ENCODE measurements at places on chromosomes 12 and 14.

DNA sequence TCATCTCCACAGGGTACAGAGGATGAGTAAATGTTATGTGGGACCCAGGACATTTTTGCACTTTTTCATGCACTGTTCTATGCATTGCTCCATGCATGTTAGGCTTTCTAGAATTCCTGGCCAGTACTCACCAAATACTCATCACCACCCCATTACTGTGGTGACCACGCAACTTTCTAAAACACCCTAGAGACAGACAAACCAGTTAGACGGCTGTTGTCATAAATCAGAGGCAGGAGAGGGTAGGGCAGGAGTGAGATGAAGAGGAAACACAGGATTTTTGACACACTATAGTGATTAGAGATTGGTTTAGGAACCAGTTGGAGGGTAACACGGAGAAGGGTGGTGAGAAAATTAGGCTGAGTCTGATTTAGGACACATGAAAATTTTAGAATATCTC is 59.3 kb downstream of the IFNG start:
- no peak for DNase-seq

- DNase-seq = no peak
Measured at GRCh38 chr12:100555722-100556121, 17.8 kb upstream of the GAS2L3 start.

DNA sequence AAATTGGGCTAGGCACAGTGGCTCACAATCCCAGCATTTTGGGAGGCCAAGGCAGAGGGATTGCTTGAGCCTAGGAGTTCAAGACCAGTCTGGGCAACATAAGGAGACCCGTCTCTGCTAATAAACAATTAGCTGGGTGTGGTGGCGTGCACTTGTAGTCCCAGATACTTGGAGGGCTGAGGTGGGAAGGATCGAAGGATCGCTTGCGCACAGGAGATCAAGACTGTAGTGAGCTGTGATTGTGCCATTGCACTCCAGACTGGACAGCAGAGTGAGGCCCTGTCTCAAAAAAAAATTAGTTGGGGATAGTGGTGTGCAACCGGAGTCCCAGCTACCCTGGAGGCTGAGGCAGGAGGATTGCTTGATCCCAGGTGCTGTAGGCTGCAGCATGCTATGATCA is 38.7 kb upstream of the BCL7A start:
- no peak for DNase-seq

GRCh38 chr12:2719392-2719791 is 75.4 kb upstream of the FKBP4 start:
- DNase-seq = no peak

DNA sequence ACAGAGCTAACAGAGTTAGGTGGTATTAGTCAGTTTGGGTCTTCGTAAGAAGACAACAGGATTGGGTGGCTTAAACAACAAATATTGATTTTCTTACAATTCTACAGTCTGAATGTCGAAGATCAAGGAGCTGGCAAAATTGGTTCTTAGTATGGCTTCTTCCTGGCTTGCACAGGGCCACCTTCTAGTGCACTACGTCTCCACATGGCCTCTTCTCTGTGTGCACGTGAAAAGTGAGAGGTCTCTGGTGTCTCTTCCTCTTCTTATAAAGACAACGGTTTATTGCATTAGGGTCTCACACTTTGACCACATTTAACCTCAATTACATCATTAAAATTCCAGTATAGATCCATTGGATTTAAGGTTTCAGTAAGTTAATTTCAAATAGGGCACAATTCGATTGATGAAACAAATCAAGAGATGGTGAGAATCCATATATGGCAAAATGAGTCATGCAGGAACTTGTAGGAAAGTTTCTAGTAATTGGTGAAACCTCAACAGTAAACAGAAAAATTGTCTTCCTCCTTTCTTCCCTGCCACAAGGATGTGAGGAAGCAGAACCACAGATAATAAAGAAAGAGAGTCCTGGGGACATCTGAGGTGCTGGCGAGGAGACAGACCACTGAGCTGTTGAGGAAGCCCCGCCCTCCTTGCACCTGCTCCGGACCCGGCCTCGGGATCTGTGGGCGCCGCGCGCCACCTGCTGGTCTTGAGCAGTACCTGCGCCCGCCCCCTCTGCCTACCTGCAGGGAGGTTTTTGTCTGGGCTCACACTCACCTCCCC is 846.7 kb downstream of the TMEM121 start:
- DNase-seq = peak; percentile 51

GRCh38 chr12:44848703-44849085 is 27.4 kb downstream of the NELL2 start:
- DNase-seq = no peak

GRCh38 chr14:71454513-71455332 is 477.5 kb upstream of the RGS6 start:
- DNase-seq = no peak

DNA sequence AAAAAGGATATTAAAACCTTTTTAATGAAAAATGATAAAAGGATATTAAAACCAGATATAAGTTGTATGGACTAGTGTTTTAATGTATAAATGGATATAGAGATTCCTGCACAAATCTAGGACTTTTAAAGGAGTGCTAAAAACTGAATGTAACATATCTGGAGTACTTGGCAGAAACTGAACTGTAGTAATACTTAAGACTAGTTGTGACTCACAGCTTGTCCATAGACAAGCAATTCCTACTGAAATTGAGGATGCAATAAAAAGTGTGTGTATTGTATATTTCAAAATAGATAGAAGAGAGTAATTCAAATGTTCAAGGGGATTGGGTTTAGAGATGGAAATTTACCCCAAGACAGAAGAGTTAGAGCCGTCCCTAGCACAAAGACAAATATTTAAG is 59.6 kb downstream of the FBXO33 start:
- DNase-seq = no peak

DNA sequence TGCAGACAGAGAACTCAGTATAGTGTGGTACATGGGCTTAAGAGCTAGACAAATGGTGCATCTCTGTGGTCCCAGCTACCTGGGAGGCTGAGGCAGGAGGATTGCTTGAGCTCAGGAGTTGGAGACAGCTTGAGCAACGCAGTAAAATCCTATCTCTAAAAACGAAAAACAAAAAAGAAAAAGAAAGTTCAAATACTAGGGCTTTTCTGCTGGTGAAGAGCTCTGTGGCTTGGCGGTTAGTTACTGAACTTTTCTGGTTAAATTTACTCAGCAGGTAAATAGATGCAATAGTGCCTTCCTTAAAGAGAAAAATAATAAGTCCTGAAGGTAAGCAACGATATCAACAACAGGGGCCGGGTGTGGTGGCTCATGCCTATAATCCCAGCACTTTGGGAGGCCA is 31.4 kb upstream of the RAP1B start:
- no peak for DNase-seq

GRCh38 chr12:56476143-56476542 is 7.8 kb downstream of the SPRYD4 start:
- no peak for DNase-seq

DNA sequence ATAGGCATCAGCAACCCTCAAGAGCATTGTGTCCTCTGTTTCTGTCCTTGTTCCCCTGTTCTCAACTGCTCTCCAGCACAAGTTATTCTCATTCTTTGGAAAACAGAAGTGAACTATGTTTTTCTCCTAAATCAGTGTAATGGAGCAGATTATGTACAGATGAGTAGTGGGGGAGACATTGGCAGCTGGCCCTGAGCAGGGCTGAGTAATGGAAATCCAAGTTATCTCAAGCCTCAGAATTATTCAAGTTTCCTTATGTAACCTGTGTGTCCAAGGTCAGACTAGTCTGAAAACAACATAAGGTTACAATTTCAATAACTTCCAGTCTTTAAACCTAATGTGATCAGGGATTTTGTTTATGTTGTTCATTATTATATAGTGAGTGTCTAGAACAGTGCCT is 116.1 kb upstream of the FUT8 start:
- no peak for DNase-seq

DNA sequence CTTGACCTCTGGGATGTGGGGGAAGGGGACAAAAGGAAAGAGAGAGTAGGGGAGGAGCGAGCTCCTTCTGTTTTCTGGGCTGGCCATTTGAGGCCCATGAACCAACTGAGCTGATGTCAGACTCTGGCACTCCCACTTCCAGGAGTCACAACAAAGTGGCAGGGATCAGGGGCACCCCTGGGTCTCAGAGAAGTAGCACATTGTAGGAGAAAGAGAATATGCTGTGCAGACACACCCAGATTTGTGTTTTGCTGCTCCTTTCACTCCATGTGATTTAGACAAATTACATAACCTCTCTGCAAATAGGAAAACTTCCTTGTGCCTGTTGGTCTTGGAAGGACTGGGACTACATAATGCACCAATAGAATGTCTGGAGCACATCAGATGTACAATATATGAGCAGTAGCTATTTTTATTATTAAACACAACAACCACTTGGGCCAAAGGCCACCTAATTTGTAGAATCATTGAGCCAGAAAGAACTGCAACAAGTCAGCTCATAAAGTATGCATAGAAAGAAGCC is 265.5 kb downstream of the ZFP36L1 start:
- no peak for DNase-seq

- no peak for DNase-seq
Measured at GRCh38 chr14:105468621-105469241, 5.9 kb upstream of the CRIP2 start.

DNA sequence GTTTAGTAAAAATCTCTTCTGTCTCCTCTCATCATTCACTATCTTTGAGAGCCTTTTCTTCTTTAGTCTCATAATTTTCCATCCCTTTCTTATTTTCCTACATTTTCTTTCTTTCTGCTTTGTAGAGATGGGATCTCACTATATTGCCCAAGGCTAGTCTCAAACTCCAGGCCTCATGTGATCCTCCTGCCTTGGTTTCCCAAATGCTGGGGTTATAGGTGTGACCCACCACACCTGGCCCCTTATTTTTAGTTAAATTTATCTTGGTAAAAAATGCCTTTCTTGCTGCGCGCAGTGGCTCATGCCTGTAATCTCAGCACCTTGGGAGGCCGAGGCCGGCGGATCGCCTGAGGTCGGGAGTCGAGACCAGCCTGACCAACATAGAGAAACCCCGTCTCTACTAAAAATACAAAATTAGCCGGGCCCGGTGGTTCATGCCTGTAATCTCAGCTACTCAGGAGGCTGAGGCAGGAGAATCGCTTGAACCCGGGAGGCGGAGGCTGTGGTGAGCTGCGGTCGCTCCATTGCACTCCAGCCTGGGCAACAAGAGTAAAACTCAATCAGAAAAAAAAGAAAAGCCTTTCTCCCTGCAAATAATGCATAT is 996 bp downstream of the SLC2A3 start:
- no peak for DNase-seq

GRCh38 chr12:88946372-88946997 is 366.2 kb upstream of the KITLG start:
- no peak for DNase-seq

DNA sequence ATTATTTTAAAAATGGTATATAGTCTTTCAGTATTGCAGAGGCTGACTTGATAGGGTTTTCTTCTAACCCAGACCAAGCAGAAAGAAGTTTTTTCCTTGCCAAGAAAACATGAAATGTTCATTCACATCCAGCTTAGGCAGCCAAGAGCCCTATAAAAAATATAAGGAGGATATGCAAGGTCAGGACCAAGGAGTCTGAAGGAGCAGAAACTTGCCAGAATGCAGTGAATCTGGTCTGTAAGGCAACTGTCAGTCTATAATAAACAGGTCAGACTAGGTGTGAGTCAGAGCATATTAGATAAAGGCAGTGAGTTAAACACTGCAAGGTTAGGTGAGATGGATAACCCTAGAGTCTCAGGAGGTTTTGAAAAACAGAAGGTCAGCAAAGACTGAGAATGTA is 645.5 kb downstream of the C12orf50 start:
- DNase-seq = no peak

GRCh38 chr14:93757206-93757605 is 31.1 kb downstream of the PRIMA1 start:
- no peak for DNase-seq

- DNase-seq = no peak
Measured at GRCh38 chr14:68569970-68570409, 222.9 kb downstream of the ZFP36L1 start.

GRCh38 chr14:21090194-21090939 is 8.1 kb downstream of the ZNF219 start:
- peak; percentile 16 for DNase-seq

- DNase-seq = no peak
Measured at GRCh38 chr12:88313554-88313953, 171.4 kb downstream of the TMTC3 start.
